H1 (cell line): ENCODE measurements at places on chromosomes 13 and 19. TPM values are rescaled to one million over a fixed set of nuclear protein-coding genes. Genes with fewer than 3 reads are reported as not detected.

The CEACAM20 gene
- total RNA-seq, result not detected in 2 replicates

The ZNF763 gene
- 1.7 TPM in 2 replicates for total RNA-seq

- DNase-seq, result no peak
Measured at GRCh38 chr13:37216331-37216730, 110.9 kb upstream of the CSNK1A1L start.

GRCh38 chr19:22532388-22533300, 101.5 kb upstream of the ZNF492 start:
- DNase-seq, result no peak

DNA sequence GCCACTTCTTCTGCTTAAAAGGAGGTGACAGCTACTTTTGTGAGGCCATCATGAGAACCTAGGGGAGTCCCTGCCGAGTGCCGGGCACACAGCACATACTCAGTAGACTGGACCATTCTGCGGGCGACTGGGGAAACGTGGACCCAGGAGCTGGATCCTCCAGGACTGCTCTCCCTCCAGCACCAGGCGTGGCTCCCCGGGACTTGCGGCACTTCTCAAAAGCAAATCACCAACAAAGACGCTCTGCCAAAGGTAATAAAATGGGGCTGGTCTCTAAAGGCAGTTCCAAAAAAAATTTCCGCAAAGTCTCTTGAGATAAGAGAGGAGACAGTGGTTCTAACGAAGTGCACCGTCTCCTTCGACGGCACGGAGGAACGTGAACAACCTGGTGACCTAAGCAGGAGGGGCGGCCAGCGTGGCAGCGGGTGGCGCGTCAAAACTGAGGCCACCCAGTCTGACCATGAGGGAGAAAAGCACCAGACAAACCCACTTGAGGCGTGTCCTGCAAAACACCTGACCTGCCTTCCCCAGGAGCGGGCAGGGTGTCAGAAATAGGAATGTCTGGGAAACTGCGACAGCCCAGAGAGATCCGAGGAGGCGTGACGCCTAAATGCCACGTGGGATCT, 1.4 kb upstream of the TMPRSS9 start:
- no peak for DNase-seq

DNA sequence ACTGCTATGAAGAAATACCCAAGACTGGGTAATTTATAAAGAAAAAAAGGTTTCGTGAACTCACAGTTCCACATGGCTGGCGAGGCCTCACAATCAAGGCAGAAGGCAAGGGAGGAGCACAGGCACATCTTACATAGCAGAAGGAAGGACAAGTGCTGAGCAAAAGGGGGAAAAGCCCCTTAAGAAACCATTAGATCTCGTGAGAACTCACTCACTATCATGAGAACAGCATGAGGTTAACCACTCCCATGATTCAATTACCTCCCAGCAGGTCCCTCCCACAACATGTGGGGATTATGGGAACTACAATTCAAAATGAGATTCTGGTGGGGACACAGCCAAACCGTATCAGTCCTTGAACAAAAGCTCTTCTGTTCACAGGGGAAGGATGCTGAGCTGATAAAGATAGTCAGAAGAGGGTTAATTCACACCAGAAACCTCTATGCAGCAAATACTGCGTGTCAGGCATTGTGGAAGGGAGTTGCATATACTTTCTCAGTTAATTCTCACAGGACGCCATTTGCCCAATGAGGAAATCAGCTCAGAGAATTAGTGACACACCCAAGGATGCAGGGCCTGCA, 246.2 kb downstream of the FOXO1 start:
- no peak for DNase-seq

GRCh38 chr19:4986471-4986891, 17.6 kb downstream of the KDM4B start:
- no peak for DNase-seq

GRCh38 chr13:92864584-92865284, 361.9 kb upstream of the GPC6 start:
- DNase-seq, result no peak
